ENCODE measurements at places on chromosomes 11 and 22.

GRCh38 chr11:22049276-22049675, 143.6 kb upstream of the ANO5 start:
- DNase-seq = no peak

DNA sequence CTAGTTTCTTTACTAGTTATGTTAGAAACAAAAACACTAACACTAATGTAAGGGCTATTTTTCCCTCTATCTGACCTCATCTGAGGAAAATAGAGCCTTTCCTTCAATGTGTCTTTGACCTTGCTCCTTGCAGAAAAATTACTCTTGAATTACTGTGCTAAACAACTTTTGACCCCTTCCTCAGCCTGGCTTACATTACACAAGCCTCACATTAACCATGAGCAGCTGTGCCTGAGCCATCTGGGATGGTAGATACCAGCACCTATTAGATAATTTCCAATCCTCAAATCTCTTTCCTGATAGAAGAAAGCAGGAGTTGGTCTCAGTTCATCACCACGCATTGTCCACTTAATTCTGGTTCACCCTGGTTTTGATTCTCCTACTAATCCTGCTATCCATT, 134.4 kb upstream of the NCAM1 start:
- DNase-seq = no peak

- no peak for DNase-seq
Observed at GRCh38 chr11:75778962-75779361, 10.4 kb downstream of the DGAT2 start.

- no peak for DNase-seq
Observed at GRCh38 chr11:67648140-67648795, 2.3 kb downstream of the ACY3 start.

DNA sequence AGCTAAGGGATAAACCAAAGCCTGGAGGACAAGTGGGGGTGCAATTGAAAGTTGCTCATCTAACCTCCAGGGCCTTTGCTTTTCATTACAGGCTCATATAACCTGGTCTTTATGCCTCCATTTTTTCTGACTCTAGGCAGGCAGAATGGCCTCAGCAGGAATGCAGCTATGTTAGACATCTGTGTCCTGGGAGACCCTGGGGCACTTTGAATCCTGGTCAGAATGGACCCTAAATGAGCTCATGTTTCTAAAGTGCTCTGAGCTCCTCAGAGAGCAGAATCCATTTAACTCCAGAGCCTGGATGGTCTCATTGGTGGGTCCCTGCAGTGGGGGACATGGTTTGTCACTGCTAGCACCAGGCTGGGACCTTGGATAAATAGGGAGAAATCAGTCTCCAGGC, 177.3 kb downstream of the KIRREL3 start:
- no peak for DNase-seq

DNA sequence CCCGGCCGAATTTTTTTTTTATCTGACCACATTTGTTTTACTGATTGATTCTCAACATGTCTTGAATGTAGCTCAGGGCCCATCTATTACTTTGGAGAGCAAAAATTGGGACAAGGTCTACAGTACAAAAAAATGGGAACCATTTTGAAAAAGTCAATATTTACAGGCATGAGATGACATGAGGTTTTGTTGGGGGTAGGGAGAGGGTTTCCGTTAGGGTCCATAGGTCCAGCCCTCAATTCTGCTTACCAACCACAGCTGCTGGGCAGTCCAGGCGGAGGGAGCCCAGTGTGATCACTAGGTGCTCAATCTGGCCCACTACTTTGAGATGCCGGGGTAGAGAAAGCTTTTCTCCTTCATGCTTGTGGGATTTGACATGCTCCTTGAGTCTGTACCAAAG, 18.3 kb downstream of the NRIP3 start:
- no peak for DNase-seq

GRCh38 chr11:61747967-61748285, 4.5 kb upstream of the MYRF start:
- no peak for DNase-seq

DNA sequence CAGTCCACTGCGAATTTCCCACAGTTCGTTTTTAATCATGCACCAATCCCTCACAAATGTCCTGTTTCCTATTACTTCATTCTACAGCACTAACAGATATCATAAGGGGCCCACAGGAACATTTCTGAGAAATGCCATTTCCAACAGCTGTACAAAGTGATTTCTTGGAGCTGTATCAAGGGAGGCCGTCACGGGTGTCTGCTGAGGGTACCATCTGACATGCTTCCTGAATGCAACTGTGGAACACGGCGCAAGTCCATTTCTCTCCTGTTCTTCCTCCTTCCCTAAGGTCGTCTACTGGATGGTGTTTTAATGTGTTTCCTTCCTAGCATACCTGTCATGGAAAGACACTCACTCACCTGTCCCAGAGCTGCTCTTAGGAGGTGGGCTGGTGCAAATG, 320.7 kb downstream of the LARGE1 start:
- DNase-seq = no peak

GRCh38 chr11:35618497-35619115, 346 bp downstream of the FJX1 start:
- peak; percentile 14 for DNase-seq

DNA sequence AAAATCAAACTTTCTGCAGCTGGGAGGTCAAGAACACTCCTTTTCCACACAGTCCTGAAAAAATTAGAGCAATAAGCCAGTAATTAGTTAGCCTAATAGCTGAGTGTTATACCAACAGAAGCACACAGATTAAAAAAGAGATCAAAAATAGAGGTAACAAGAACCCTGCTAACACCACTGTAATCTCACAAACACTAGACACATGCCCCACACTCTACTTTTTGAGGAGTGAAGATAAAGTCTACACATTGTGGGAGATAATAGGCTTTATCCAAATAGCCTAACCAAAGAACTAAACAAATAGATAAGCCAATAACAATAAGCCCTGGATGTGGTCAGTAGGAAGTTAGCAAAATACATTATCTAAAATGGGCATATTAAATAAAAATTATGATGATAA, 372.7 kb upstream of the ANO5 start:
- no peak for DNase-seq

GRCh38 chr22:17945888-17946648, 78.3 kb downstream of the MICAL3 start:
- DNase-seq = no peak

- no peak for DNase-seq
Observed at GRCh38 chr11:87368858-87369480, 331.2 kb downstream of the TMEM135 start.

GRCh38 chr22:39028281-39028680, 7.4 kb downstream of the APOBEC3D start:
- DNase-seq = no peak
